ENCODE measurements at places on chromosomes 4 and X. TPM values are rescaled to one million over a fixed set of nuclear protein-coding genes. Genes with fewer than 3 reads are reported as not detected.

DNA sequence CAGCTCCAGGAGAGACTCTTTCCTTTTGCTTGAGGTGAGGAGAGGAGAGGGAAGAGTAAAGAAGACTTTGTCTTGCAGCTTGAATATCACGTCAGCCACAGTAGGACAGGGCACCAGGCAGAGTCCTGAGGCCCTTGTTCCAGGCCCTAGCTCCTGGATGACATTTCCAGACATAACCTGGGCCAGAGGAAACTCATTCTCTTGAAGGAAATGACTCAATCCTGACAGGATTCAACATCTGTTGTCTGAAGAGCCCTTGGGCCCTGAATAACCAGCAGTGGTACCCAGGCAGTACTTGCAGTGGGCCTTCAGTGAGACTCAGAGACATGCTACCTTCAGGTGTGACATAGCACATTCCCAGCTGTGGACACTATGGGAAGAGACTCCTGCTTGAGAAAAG lies 62.8 kb downstream of the FGF16 start:
- DNase-seq = no peak

DNA sequence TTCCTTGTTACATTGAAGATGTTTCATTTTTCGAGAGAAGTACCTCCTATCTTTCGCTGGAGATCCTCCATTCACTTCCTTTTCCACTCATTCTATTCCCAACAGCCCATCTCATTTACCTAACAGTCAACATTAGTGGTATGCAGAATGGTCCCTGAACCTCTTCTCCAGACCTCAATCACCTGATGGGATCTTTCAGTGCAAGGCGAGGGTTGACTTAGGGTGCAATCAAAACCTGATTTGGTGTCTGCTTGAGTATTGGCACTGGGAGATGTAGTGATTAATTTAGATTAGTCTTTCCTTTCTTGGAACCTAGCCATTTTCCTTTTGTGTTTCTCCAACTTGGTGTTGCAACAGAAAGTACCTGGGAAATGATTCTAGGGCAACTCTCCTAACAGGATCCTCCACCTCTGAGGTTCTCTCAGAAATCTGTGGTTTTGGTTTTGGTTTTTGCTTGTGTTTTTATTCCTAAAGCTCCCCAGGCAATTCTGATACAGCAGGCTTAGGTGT lies 18.4 kb downstream of the DDX3X start:
- DNase-seq = no peak

Gene EMCN
- total RNA-seq = 12.0 TPM

DNA sequence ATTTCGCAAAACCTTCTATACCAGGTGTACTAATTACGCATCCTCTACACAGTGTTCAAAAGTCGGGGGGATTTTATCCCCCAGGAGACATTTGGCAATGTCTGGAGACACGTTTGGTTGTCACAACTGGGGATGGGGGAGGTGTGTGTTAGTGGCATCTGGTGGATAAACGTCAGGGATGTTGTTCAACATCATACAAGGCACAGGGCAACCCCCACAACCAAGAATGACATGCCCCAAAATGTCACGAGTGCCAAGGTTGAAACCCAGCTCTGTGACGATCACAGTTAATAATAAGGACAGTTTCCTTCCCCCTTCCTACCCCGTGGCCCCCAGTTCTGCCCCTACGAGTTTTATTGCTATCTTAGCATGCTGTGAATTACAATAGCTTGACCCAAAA lies 15.9 kb upstream of the SEL1L3 start:
- no peak for DNase-seq

- no peak for DNase-seq
Observed at GRCh38 chr4:137414802-137415201, 117.5 kb downstream of the PCDH18 start.

DNA sequence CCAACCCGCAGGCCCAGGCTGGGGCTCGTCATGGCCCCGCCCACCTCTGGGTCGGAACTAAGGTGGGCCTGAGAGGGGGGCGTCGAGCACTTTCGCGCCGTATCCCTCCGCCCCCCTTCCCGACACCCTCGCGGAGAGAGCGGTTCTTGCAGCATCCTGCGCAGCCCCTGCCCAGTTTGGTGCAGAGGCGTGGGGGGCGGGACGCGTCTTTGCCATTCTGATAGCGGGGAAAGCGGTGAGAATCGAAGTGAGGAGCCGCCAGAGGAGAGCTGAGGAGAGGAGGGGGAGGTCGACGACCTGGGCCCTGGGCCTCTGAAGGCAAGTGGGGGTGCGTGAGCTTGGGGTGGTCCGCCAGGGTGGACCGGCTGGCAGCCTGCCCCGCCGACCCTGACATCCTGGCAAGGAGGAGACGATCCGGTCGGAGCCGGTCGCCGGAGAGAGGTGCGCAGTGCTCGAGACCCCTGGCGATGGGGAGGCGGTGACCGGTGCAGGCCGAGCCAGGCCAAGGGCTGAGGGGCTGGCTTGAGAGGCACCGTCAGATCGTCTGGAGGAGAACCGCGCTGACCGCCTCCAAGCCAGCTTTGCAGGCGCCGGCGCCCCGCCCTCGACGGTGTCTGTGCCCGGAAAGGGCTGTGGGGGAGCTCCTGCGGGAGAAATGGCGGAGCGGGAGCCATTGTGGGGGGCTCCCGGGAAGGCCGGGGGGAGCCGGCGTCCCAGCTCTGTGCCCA lies 25.5 kb downstream of the GPRASP3 start:
- DNase-seq = no peak

- no peak for DNase-seq
Observed at GRCh38 chrX:41293269-41293668, 40.7 kb upstream of the DDX3X start.

DNA sequence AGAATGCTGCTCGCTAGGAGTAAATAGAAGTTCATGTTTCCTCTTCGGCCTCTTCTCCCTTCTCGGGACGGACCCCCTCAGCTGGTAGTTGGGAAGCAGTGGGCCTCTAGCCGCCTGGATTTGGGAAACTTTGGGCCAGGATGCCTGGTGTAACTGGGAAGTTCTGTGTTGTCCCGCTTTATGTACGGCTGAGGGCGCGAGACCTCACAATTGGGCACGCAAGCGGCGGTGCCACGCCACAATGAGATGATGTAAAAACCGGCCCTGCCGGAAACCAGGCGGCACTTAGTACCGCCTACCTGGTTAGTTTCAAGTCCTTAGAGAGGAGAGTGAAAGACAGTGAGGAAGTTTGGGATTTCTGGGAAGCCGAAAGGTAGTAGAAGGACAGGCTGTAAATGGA lies at the start of gene CT83:
TSS of gene CT83 (minus strand) at position 155 of the 400 bp plus-strand sequence. CDS start at position 35, 120 bp downstream.
- DNase-seq = no peak

- DNase-seq = no peak
Observed at GRCh38 chr4:140533951-140534480, 10.0 kb downstream of the ELMOD2 start.

DNA sequence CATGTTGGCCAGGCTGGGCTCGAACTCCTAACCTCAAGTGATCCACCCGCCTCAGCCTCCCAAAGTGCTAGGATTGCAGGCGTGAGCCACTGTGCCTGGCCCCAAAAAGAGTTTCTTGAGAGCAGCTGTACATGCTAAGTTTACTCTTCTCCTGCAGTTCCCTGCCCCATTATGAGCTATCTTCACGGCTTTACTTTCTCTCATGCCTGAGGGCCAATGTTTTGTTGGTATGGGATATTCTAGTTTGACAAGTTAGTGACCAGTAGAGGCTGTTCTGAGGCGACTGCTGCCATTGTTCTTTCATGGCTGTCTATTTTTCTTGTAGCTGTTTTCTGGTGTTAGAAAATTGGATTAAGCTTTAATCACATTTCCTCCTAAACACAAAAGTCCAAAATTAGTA lies 78.0 kb upstream of the STX18 start:
- no peak for DNase-seq

DNA sequence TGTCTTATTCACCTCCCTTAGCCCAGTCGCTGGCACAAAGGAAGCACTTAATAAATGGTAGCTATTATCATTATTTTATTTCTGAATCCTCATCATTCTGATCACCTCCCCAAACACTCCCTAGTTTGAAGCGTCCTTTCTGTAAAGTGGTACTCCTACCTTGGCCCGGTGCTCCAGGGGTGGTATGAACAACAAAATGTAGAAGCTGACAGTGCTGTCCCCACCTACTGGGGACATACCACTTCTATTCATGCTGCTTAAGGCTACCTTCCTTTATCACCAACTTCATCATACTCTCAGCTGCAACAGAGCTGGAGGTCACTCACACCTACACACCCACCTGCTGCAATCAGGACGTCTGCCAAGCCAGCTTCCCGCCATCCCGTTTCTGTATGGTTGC lies 40.8 kb upstream of the APLN start:
- no peak for DNase-seq

- DNase-seq = no peak
Observed at GRCh38 chr4:28435314-28435713, 1574.7 kb downstream of the STIM2 start.

Gene ZNF518B
- total RNA-seq = 24.7 TPM

DNA sequence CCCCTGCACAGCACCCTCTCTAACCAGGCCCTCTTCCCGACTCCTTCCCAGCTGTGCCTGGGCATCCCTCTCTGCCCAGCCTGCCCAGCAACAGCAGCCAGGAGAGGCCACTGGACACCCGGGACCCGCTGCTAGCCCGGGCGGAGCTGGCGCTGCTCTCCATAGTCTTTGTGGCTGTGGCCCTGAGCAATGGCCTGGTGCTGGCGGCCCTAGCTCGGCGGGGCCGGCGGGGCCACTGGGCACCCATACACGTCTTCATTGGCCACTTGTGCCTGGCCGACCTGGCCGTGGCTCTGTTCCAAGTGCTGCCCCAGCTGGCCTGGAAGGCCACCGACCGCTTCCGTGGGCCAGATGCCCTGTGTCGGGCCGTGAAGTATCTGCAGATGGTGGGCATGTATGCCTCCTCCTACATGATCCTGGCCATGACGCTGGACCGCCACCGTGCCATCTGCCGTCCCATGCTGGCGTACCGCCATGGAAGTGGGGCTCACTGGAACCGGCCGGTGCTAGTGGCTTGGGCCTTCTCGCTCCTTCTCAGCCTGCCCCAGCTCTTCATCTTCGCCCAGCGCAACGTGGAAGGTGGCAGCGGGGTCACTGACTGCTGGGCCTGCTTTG lies 1.1 kb downstream of the AVPR2 start:
- DNase-seq = no peak

Gene AR
- total RNA-seq = 29.1 TPM

DNA sequence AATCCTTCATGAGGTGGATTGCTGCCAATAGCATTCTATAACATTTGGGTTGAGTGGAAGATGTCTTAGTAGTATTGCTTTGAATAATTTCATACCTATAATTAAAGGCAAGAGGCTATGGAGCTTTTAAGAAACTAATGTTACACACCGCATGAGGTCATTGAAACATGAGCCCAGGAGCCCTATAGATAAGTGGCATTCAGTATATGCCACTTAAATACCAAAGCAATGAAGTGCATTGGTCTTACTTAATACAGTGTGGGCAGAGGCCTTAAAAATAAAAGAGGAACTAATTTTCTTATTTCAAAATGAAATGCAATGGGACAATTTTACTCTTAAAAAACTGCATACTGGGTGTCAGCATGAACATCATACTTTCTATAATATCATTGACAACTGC lies 47.5 kb downstream of the SPATA18 start:
- DNase-seq = no peak

DNA sequence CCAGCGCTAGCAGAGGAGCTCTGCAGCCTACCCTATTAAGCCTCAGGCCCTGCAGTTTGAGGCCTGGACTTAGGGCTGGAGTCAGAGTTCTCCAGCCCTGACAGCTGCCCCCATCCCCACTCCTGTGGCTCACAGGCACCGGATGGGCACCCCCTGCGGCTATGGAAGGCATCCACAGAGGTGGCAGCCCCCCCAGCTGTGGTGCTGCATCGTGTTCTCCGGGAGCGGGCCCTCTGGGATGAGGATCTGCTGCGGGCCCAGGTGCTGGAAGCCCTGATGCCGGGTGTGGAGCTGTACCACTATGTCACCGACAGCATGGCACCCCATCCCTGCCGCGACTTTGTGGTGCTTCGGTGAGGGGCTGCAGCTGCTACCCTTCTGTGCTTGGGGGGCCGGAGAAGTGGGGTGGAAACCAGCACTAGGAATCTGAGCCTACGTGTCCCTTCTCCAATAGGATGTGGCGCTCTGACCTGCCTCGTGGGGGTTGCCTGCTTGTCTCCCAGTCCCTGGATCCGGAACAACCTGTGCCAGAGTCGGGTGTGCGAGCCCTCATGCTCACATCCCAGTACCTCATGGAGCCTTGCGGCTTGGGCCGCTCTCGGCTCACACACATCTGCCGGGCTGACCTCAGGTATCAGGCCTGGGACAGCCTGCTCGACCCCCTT lies 76.2 kb downstream of the STARD8 start:
- DNase-seq = no peak

All from breast epithelium (tissue), 4 donors.